KBM-7 (cell line): ENCODE measurements at places on chromosomes 5 and 9.

DNA sequence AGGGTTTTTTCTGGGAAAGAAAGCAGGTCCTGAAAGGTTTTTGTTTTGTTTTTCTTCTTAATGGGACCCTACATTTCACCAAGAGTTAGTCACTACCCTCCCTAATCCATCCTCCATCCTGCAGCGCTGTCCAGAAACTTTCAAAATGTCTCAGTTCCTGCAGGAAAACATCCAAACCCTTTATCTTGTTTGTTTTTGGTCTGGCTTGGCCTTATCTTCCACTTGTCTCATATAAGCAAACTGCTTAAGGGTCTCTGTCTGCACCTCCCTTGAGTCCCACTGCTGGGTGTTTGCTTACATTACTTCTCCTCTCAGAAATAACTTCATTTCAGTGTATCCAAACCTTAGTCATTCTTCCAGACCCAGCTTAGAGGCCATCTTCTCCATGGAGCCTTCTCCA lies 11.0 kb upstream of the TRAF1 start:
- no peak for DNase-seq

GRCh38 chr9:35666045-35666444 lies 1.1 kb upstream of the ARHGEF39 start:
- DNase-seq, result no peak

GRCh38 chr5:136205061-136205702 lies 12.2 kb upstream of the SMIM32 start:
- no peak for DNase-seq

DNA sequence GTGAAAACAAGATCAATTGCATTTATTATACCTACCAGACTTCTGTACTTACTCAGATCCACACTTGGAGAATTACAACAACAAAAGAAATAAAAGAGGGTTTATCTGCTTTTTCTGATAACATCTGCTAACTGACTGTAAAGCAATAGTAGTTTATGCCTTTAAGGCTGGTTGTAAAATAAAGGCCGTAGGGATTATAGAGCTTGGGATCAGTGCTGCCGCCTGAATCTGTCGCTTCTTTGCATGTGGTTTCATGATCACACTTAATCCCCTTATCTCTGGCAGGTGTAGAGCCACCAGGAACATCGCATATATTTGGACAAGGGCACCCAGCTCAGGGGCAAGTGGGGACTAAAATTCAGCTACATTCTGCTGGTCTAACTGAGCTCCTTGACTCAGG lies 146.7 kb downstream of the CCDC192 start:
- no peak for DNase-seq

DNA sequence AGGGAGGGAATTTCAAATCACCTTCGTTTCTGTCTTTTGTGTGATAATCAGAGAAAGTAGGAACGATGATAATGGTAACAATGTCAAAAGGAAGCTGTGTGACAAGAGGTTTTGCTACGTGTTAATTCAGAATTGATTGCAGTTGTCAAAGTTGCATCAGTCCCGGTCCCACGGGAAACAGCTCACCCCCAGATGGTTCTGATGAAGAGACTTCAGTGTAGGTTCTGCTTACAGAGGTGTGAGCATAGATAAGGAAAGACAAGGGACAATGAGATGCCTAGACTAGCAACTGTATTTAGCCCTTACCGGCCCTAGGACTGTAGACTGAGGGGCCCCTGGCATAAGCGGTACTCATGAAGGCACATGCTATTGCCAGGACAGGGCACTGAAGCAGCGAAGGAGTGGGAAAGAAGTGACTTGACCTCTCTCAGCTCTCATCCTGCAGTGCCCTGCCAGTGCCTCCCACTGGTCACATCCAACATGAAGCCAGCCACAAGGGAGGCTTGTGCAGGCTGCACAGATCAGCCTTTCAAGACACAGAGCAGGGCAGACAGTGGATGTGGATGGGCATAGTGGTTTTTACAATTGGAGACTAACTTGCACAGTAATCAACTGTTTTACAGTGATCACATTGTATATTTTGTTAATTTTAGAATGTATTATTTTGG lies 21.1 kb downstream of the PDE8B start:
- DNase-seq, result peak; percentile 75

DNA sequence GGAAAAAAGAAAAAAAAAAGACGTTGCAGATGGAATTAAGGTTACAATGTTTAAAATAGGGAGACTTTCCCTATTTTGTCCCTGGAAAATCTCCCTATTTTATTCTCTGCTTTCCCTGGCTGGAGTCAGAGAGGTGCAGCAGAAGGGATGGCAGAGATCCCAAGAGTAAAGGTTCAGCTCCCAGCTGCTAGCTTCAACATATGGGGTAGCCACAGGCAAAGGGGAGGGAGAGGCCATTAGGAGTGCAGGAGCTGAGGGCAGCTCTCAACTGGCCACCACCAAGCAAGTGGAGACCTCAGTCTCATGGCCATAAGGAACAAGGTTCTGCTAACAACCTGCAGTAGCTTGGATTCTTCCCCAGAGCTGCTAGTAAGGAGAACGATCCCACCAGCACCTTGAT lies 367.0 kb upstream of the DAP start:
- DNase-seq, result no peak

- no peak for DNase-seq
Observed at GRCh38 chr9:136994888-136995230, 1.5 kb downstream of the CLIC3 start.

GRCh38 chr5:79513308-79513703 lies 628 bp downstream of the HOMER1 start:
- no peak for DNase-seq

GRCh38 chr5:27325513-27325912 lies 287.1 kb upstream of the CDH9 start:
- DNase-seq, result no peak

- no peak for DNase-seq
Observed at GRCh38 chr9:120212153-120212852, 367.7 kb downstream of the CDK5RAP2 start.
